ENCODE measurements at places on chromosomes 6 and 20.

DNA sequence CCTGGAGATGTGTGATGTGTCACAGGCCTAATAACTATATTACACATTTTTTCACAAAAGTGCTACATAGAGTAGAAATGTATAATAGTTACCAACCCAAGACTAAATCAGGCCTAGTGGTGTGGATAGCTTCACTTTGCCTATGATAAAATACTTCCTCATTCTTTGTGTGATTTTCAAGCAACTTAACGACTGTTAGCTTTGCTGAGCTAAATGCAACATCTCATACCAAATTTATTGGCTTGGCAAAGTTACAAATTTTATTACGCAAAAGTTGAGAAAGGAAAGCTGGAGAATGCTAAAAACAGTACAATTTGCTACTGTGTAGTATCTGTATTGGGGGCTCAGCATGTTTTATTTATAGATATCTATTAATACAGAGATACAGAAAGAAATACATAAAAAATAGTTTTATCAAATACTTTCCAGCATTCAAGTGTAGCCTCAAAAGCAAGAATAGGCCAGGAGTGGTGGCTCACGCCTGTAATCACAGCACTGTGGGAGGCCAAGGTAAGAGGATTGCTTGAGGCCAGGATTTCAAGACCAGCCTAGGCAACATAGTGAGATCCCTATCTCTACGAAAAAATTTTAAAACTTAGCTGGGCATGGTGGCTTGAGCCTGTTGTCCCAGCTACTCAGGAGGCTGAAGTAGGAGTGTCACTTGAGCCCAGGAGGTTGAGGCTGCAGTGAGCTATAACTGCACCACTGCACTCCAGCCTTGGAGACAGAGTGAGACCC, 3.6 kb upstream of the EDN1 start:
- H3K36me3 ChIP-seq: no peaks in the 10 kb centered on the region
- DNase-seq: no peak

DNA sequence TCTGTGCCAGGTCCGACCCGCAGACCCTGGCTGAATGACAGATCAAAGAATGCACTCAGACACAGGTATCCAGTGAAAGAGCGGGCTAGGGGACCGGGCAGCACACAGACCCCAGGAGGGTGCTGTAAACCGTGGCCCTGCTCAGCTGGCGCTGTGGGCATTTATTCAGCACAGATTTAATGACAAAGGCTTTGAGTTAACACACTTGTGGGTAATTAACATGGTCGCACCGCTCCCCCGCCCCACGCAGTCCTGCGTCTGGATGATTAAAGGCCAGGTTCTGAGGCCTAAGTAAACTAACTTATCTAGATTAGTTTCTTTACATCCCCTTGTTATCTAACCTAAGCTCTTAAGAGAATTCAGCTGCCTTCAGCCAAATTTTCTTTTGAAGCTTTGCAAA, 3.5 kb downstream of the MAK start:
- no peak overlapping the region for H3K27ac ChIP-seq
- no peaks in the 10 kb centered on the region for H3K4me1 ChIP-seq
- no peak for DNase-seq
- H3K4me3 ChIP-seq: no peak overlapping the region

DNA sequence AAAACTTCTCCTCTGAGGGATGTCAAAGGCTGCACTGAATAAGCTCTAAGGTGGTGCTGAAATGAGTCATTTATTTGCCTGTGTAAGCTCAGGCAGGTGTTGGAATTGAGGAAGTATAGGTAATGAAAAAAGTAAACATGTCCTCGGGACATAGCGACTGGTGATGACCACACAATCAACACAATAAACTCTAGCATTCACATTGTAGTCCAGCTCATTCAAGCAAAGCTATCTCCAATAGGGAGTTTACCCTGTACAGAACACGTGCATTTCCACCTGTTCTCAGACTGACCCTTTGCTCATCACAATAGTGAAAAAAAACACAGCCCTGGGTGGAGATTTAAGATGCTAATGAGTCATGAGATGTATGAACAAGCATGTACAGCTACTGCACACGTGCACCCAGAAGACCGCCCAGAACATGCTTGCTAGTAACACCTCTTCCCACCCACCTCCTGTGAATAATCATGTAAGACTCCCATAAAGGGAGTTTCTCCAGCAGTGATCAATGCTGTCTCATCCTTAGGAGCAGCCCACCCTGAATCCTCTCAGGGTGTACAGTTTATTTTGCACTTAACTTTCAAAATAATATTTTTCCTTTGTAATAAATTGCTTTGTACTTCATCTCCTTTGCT, 33.0 kb upstream of the POU5F1 start:
- H3K27ac ChIP-seq: no peak overlapping the region
- H3K27me3 ChIP-seq: no peaks in the 10 kb centered on the region
- no peak overlapping the region for H3K4me3 ChIP-seq
- no peaks in the 10 kb centered on the region for H3K4me1 ChIP-seq
- no peaks in the 10 kb centered on the region for H3K36me3 ChIP-seq

- no peak for DNase-seq
- no peak overlapping the region for H3K4me3 ChIP-seq
- H3K36me3 ChIP-seq: peaks cover 25% of the 10 kb centered on the region
These were observed 147.1 kb downstream of the PREX1 start for GRCh38 chr20:48680650-48681049.

DNA sequence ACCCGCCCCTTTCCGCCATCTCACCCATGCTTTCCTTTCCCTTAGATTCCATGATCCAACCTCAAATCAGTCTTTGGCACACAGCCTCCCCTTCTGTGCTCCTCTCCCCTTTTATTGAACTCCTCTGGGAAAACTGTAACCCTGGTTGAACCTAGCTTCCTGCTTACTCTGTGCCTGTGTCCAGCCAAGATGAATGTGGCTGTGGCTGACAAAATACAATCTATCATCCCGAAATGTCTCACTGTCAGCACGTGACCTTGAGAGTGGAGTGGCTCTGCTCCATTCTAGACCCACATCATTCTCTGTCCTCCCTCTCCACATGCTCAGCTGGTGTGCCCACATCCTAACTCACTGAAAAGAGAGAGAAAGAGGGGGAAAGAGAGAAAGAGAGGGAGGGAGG, 11.0 kb downstream of the NCR2 start:
- DNase-seq: no peak
- H3K27me3 ChIP-seq: no peaks in the 10 kb centered on the region
- no peak overlapping the region for H3K4me3 ChIP-seq
- H3K36me3 ChIP-seq: no peaks in the 10 kb centered on the region
- no peak overlapping the region for H3K27ac ChIP-seq
- no peaks in the 10 kb centered on the region for H3K4me1 ChIP-seq

DNA sequence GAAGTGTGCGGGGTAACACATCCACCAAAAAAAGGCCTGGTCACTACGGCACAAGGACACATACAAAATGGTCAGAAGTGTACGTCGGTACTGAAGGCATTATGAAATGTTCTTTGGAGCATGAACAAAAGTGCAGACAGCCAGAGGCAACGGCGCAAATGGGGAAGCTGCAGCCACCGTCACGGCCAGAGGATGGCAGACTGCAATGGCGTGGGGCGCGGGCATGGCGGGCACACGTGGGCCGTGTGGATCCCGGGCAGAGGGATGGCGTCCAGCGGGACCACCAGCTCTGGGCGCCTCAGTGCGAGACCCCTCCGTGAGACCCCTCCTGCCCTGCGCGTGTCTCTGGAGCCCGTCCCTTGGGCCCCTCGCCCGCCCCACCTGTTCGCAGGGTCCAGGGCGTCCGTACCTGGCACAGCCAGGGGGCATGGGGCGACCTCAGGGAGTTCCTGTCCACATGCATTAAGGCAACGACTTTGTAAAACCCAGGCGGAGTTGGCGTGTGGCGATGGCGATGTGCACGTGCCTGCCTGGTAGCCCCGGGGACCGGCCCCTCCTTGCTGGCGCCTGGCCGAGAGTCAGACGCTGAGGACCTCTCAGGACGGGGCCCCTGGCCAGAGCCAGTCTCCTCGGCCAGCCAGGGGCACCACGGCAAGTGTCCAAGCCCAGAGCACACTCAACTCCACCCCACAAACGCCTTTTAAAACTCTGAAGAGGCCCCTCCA, 39.5 kb upstream of the CHRNA4 start:
- H3K4me1 ChIP-seq: no peaks in the 10 kb centered on the region
- no peak overlapping the region for H3K27ac ChIP-seq
- DNase-seq: no peak
- H3K27me3 ChIP-seq: peaks cover 90% of the 10 kb centered on the region
- H3K4me3 ChIP-seq: no peak overlapping the region

DNA sequence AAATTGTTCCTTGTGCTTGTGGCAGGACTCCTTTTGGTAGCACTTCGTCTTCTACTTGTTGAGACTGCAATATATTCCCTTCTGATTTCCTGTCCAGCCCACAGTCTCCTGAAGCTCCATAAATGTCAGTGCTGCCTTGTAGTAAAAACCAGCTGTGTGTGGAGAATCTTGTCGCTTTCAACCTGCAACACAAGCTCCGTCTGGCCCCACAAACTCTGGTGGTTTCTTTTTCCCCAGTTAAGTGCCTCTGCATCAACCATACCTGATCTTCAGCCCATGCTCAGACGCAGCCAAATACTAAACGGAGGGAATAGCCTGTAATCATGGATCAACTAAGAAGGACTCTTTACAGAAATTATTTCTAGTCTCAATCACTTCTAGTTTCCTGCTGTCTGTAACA, 1133.3 kb upstream of the ADGRB3 start:
- no peak for DNase-seq
- no peaks in the 10 kb centered on the region for H3K4me1 ChIP-seq
- H3K36me3 ChIP-seq: no peaks in the 10 kb centered on the region
- no peak overlapping the region for H3K27ac ChIP-seq
- H3K27me3 ChIP-seq: no peaks in the 10 kb centered on the region
- no peak overlapping the region for H3K4me3 ChIP-seq

DNA sequence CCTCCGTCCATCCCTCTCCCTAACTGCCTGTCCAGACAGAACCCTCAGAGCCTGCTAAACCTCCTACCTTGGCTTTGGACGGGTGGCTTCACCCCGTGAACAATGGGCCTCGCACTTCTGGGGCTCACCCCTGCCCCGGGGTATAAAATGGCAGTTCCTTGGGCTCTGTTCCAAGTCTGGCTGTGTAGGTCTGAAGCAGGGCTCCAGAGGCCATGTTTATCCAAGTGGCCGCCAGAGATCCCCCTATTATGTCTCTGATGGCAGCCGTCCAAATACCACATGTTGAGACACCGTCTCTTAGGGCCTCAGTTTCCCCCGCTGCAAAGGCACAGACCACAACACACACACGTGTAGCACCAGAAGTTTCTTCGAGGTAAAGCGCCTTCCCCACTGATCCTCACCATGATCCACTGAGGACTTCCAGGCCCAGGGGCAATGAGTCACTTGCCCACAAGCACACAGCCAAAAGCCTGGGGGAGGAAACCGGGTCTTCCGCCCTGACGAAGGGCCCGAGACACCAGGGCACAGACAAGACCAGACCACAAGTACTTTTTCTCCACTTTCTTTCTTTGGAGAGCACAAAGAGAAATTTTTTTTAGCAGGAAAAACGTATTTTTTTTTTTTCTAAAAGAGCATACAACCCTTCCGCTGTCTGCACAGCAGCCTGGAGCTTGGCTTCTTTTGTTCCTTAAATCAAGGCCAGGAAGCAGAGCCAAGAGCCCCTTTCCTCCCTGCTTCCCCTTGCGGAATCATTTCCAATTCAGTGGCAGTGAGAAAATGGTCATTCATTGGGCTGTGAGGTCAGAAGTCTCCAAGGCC, 11.8 kb downstream of the CPNE5 start:
- peak overlapping the region; percentile 24 for H3K27ac ChIP-seq
- peak overlapping the region; percentile 25 for H3K4me3 ChIP-seq
- H3K4me1 ChIP-seq: peaks cover 4% of the 10 kb centered on the region
- no peaks in the 10 kb centered on the region for H3K36me3 ChIP-seq
- H3K27me3 ChIP-seq: 0 out of 2 replicates have a peak, but pooled peaks cover 5% of the 10 kb centered on the region

DNA sequence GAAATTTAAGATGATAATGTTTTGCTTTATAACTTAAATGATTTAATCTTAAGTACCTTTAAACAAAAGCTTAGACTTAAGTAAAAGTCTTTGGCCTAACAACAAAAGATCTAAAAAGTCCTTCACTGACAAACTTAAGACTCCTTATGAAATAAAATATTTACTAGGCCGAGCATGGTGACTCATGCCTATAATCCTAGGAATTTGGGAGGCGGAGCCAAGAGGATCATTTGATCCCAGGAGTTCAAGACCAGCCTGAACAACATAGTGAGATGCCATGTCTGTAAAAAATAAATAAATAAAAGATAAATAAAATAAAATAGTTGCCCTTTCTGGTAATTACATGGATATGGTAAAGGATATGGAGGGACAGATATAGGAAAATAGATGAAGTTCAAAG, 12.4 kb downstream of the KATNA1 start:
- peak; percentile 13 for DNase-seq
- no peaks in the 10 kb centered on the region for H3K27me3 ChIP-seq

DNA sequence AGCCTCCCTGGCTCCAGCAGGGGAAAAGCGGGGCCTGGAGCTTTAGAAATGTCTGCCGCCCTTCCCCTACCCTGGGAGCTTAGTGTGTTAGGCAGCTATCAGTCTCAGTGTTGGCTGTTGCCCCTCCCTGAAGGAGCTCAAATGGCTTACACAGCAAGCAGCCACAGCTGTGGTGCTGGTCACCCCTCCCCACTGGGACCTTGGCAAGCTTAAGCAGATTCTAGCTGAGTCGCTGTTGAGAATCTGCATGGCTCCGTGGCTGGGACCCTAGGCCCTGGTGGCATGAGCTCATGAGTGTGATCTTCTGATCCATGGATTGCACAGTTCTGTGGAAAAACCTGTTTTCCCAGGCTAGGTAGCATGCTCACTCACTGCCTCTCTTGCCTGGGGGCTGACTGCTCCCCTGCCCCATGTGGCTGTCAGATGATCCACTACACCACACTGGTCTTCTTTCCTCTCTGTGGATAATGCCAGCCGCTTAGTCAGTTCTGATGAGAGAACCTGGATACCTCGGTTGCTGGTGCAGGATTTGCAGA, 714.0 kb downstream of the MAFB start:
- no peaks in the 10 kb centered on the region for H3K27me3 ChIP-seq
- H3K27ac ChIP-seq: no peak overlapping the region
- no peaks in the 10 kb centered on the region for H3K36me3 ChIP-seq
- H3K4me1 ChIP-seq: 0 out of 2 replicates have a peak, but pooled peaks cover 6% of the 10 kb centered on the region

- peaks cover 9% of the 10 kb centered on the region for H3K4me1 ChIP-seq
- no peak overlapping the region for H3K4me3 ChIP-seq
- H3K27me3 ChIP-seq: no peaks in the 10 kb centered on the region
- no peak for DNase-seq
These were observed 5.6 kb downstream of the FILIP1 start for GRCh38 chr6:75488033-75488432.

- no peak overlapping the region for H3K4me3 ChIP-seq
- H3K36me3 ChIP-seq: no peaks in the 10 kb centered on the region
- DNase-seq: no peak
- no peaks in the 10 kb centered on the region for H3K27me3 ChIP-seq
These were observed 93.7 kb downstream of the NDUFAF5 start for GRCh38 chr20:13878566-13878965.

GRCh38 chr6:23775127-23775526, 350.9 kb upstream of the NRSN1 start:
- no peaks in the 10 kb centered on the region for H3K36me3 ChIP-seq
- no peaks in the 10 kb centered on the region for H3K4me1 ChIP-seq
- H3K27ac ChIP-seq: no peak overlapping the region
- H3K4me3 ChIP-seq: no peak overlapping the region
- no peak for DNase-seq

DNA sequence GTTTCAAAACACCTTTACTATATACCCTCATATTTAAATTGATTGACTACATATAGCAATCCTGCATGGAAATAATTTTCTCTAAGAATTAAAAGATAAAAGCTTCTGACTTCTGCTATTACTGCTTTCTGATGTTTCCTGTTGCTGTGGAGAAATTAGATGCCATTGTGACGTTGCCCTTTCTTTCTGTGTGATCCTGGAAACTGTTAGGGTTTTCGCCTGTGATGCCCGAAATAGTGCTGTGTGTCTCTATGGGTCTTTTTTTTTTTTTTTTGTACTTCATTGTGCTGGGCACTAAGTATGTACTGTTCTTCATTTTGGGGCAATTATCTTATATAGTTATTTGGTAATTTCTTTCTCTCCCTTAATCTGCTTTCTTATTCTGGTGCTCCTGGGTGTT, 205.0 kb downstream of the ARID1B start:
- peaks cover 8% of the 10 kb centered on the region for H3K4me1 ChIP-seq
- no peak for DNase-seq
- H3K27me3 ChIP-seq: no peaks in the 10 kb centered on the region
- H3K27ac ChIP-seq: no peak overlapping the region
